ENCODE measurements at places on chromosomes 5 and 9.

GRCh38 chr9:98795970-98796363, 388 bp downstream of the ANKS6 start:
- no peak for DNase-seq

DNA sequence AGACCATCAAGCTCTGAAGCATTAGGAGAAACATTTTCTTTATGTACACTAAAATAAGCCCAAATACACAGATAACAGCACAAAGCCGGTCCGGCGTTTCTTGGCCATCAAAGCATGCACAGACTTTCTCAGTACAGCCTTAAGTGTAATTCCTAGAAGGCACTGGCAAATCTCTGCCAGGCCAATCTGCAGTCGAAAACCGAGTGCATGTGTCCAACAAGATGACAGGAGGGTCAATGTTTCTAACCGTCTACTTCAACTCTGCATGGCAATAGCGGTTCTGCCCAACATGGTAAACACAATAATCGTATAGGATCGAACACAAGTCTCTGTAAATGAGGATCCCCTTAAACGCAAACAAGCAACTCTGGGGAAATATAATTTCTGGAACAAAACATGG, 1.1 kb downstream of the ARL15 start:
- peak; percentile 14 for DNase-seq

GRCh38 chr5:138226910-138227309, 13.8 kb upstream of the CDC23 start:
- no peak for DNase-seq

DNA sequence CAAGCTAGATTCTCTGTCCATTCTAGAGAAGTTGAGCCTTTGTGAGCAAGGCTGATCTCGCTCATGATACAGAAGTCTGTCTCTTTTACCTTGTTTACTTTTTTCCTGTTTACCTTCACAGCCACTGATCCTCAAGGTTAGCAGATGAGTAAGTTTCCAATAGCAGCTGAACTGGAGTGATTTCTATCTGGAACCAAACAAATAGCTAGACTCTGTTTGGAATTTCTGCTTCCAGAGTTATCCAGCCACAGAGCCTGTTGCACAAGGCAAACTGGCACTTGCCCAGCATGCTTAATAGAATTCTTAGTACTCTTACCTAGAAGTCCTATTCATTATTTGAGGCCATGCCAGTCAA, 12.8 kb upstream of the PANK3 start:
- DNase-seq, result no peak

DNA sequence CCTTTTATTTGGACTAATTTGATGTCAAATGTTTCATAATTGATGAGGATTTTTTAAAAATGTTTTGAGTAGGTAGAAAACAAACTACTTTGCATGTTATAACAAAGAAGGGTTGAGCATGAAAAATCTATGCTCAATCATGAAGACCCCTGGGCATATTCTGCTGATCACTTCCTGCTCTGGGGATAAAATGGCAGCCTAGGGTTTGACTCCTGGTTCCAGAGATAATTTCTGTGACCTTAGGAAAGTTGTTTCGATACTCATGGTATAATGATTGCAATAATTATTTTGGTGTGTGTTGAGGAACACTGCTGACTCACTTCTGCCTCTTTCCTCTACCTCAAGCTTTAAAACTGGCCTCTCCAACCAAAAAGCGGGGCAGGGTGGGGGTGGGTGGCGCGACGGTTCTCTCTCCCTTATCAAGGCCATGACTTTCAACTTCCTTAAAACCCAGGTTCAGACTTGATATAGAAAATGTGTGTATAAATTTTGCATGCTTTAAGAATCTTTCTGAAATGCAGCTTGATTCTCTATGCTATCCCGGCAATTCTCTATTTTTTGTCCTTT, 6.0 kb upstream of the PIP5K1B start:
- no peak for DNase-seq

DNA sequence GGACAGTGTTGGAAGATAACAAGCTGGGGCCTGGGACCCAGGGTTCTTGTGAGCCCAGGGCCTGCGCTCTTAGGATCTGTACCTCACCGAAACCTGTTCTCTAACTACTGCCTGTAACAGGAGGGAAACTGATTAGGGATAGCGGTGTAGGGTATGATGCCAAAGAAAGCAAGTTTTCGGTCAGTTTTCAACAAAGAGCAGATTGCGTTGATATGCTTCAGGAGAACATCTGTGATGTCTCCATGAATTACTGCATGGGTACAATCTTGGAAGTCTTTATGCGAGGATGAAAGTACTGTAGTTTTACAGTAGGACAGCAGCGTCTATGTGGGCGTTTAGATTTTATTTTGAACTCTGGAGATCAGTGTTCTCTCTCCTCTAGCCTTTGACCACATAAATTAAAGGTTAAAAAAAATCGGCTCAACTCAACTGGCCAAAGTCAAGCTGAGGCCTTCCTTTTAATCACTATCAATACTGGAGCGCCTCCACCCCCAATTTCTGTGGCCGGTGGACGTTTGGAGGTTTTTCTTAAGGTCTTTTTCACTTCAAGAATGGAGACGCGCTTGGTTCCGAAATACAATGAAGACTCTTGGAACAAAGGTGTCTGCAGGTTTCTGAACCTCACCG, 3.0 kb downstream of the NFIL3 start:
- DNase-seq, result no peak

DNA sequence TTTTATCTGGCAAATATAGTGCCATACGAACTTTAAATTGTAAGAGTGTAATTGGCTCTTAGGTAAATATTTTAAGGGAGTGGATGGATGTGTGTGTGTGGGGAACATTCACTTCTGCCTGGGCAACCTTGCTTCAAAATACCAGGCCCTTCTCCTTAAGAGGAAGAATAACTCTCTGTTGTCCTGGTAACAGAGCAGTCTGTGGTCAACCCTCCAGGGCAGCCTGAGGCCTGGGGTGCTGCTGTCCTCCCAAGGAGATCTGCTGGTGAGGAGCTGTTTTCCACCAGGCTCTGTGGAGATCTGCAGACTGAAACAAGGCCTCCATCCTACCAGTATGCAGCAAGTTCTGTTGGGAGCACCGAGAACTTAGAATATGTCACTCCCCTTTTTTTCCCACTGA, 325.2 kb downstream of the PSAT1 start:
- no peak for DNase-seq

GRCh38 chr9:101265261-101265660, 119.5 kb downstream of the BAAT start:
- DNase-seq, result no peak

GRCh38 chr5:44294516-44294915, 94.7 kb downstream of the FGF10 start:
- no peak for DNase-seq

DNA sequence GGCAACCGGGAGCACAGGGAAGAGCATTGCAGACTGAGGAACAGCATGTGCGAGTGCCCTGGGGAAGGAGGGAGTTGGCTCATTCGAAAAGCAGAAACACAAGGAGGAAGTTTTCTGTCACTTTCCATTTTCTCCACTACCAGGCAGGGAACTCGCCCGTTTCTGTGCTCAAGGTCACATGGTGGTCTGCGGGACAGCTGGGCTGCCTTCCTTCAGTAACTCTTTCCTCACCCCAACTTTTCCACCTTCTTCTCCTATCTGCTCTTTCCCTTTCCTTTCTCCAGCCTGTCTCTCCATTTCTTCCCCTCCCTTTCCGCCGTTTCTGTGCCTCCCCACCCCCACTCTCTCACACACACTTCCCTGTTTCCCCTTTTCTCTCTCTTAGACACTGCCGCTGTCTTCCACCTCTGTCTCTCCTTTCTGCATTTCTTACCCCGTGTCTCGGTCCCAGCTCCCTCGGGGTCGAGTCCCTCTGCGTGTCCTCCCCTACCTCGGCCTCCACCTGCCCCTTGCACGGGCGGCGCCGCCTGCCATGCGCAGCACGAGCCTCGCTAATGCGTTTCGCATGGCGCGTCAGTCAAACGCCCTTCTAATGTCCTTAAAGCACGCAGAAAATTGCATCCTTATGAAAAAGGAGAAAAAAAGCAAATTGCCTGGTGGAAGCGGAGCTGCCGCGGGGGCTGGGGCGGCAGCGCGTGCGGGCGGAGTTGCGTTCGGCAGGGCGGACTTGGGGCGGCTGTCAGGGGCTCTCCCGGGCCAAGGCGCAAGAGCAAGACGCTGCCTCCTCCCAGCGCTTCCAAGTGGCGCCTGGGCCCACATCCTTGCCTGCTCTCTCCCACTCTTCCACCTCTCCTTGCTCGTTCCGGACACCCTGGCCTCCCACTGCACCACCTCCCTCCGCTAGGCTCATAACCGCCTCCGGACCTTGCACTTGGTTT, 9.5 kb downstream of the BARX1 start:
- no peak for DNase-seq

DNA sequence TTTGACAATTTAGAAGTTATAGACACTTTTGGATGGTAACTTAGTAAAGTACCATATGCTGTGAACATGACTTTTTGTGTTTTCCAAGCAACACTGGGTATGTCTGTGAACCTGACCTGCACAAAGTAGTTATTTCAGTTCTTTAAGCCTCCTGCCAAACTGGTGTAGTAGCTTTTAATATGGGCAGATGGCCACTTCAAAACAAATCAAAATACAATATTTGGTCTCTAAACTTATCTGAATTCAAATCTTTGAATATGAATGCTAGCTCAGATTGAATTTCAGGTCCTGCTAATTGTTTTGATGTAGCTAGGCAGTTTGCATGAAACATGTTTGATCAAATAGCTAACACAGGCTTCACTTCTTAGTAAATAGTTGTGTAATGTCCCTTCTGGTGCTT, 1176.7 kb upstream of the CDH9 start:
- DNase-seq, result no peak

DNA sequence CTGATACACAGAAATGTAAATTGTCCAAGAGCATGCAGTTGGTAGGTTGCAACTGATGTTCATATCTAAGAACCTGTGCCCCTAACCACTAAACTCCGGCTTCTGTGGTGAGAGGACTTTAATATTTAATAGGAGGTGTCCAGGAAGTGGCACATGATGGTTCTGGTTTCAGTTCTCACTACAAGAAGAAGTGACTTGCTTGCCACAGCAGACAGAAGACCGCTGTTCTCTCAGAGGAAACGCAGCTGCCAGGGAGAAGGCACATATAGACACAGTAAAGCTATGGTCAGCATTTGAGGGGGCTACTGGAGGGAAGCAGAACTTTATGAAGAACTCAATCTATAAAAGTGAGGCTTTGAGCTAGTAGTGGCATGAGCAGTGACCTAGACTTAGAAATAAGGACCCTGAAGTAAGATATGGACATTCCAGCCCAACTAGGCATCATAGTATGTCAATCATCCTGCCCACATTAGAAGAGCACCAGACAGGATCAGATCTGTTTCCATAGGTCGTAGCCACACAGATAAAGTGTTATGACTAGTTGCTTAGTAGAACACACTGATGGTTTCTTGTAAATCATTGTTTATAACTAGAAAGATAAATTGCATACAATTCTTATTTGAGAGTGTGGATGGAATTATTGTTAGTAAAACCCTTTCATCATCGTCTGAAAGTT, 36.4 kb upstream of the DAB2 start:
- DNase-seq, result no peak

DNA sequence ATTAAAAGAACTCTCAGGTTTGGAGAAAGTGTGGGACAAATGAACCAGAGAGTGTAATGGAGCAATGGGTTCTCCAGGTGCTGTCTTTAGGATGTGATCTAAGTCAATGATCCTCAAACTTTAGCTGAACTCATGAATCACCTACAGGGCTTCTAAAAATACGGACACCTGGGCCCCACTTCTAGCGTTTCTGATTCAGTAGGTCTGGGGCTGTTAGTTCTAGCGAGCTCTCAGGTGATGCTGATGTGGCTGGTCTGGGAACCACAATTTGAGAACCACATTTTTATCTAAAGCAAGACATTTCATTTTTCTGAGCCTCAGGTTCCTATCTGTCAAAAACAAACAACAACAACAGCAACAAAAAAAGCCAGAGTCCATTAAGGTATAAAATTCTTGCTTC, 35.1 kb upstream of the PCA3 start:
- DNase-seq, result no peak

DNA sequence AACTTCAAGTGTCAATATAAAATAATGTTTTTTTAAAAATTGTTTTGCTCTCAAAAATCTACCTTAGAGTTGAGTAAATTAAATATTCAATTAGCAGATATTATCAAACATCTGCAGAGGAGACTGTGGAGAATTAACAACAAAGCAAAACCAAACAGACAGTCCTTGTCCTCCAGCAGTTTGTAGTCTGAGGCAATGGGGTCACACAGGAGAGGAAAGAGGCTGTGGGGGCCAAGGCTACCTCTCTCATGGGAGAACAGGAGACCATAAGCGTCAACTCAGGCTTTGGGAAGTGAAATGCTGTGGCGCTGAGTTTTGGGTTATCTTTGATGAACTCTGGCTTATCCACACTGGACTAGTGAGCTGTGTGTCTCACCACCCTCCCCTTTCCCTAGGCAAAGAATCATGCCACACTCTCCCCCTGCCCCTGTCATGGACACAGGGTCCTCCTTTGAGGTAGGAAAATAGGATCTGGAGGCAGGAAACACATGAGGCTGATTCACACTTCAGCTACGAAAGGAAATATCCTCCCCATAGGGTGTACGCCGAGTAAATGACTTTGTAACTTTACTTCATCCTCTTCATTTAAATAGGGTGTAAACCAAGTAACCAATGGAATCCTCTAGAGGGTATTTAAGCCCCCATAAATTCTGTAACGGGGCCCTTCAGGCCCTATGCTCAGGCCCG, 152.7 kb downstream of the FSTL4 start:
- no peak for DNase-seq

GRCh38 chr5:95543017-95543705, 11.6 kb downstream of the SKIC3 start:
- no peak for DNase-seq

GRCh38 chr9:93194641-93195040, 10.7 kb downstream of the WNK2 start:
- no peak for DNase-seq

GRCh38 chr5:132385326-132386105, 16.0 kb downstream of the SLC22A5 start:
- peak; percentile 77 for DNase-seq

DNA sequence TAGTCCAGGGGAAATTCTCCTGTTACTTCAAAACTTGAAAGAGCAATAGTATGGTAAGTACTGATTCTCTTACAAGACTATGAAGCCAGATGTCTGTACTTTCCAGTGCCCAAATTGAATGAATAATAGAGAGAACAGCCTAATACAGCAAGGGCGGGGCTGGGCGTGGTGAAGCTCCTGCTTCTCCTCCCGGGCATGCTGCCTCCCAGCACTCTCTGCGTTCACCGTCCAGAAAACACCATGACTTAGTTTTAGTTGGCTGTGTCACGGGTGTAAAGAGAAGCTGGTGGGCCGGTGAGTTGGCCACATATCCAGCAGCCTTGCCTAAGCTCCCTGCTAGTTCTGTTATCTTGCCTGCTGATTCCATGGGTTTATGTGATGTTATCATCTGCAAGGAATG, 40.7 kb upstream of the ADAMTS2 start:
- no peak for DNase-seq

- no peak for DNase-seq
Observed at GRCh38 chr5:180817893-180818674, 15.5 kb upstream of the MGAT1 start.

- DNase-seq, result no peak
Observed at GRCh38 chr5:119358530-119358900, 2.7 kb downstream of the TNFAIP8 start.

GRCh38 chr5:153081385-153081784, 409.1 kb upstream of the GRIA1 start:
- no peak for DNase-seq

Measured in A172 (cell line).